ENCODE measurements at places on chromosomes 5 and 9.

- DNase-seq, result no peak
Observed at GRCh38 chr5:165626161-165626560, 2120.7 kb downstream of the MAT2B start.

GRCh38 chr5:173230690-173231380 is 4.2 kb downstream of the NKX2-5 start:
- DNase-seq, result no peak

- DNase-seq, result no peak
Observed at GRCh38 chr5:40736103-40736875, 19.5 kb downstream of the TTC33 start.

GRCh38 chr9:1271367-1271766 is 221.2 kb downstream of the DMRT2 start:
- DNase-seq, result no peak

GRCh38 chr9:132869266-132869665 is 8.8 kb downstream of the AK8 start:
- DNase-seq, result no peak

DNA sequence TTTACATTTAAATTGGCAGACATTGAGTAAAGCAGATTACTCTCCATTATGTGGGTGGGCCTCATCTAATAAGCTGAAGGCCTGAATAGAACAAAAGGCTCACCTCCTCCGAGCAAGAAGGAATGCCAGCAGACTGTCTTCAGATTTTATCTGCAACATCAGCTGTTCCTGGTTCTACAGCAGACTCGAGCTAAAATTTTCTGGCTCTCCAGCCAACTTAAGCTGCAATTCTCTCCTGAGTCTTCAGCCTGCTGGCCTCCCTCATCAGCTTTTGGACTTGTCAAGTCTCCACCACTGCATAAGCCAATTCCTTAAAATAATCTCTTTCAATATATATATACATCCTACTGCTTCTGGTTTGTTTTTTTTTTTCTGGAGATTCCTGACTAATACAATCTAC is 12.5 kb downstream of the TRPM3 start:
- no peak for DNase-seq

DNA sequence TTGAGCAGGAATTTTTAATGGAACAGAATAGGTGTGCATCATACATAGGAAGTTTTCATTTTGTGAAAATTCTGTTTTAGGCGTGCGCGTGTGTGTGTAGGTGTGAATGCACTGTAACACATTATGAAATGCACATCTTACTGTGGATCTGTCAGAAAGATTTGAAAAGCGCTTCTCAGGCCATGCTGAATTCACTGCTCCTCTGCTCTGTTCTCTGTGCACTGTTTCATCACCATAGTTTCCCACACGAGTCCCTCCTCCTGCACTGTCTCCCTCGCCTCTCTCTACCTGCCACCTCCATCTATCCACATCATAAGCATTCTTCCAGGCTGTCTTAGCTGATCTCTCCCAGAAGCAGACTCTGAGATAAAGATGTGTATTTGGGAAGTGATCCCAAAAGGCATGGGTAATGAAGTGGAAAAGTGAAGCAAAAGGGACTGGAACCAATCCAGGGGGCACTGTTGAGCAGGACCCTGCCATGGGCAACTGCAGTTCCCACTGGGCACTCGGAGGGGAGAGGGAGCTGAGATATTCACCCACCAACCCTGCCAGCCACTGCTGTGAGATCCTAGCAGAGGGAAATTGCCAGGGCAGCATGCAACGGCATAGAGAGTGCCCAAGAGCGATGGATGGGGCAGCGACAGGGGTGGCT is 65.9 kb downstream of the GABBR2 start:
- DNase-seq, result no peak

GRCh38 chr5:175701797-175702196 is 43.9 kb downstream of the HRH2 start:
- no peak for DNase-seq

GRCh38 chr9:135602789-135603481 is 36.4 kb downstream of the GLT6D1 start:
- DNase-seq, result peak; percentile 28

- no peak for DNase-seq
Observed at GRCh38 chr5:60636644-60637043, 63.3 kb downstream of the DEPDC1B start.

DNA sequence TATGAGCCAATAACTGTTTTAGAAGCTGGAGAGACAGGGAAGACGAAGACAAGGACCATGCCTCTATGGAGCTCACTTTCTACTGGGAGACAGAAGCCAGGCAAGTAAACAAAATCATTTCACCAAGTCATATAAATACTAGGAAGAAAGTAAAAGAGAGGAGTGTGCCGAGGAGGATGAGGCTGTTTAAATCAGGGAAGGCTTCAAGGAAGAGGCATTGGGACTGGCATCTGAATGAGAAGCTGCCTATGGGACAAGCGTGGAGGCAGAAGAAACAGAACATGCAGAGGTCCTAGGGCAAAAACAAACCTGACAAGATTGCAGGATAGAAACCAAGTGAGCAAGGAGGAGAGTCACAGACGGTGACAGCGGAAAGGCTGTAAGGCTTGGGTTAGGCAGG is 68.1 kb upstream of the CPLX2 start:
- DNase-seq, result no peak

DNA sequence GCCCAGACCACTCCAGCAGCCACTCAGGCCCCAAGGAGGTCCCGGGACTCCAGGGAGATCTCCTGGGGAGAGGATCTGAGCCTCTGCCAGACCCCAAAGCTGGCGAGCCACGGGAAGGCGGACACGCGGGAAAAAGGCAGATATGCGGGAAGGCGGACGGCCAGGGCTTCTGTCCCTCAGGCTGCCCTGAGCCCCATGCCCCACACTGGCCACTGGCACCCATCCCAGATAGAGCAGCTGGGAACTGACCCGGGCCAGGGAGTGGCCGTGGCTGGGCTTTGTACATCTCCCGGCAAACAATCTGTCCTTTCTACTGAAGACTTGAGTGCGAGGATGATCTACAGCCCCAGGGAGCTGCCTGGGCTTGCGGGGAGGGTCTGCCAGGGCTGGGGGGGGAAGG is 21.1 kb upstream of the NOTCH1 start:
- DNase-seq, result no peak

- no peak for DNase-seq
Observed at GRCh38 chr5:147391781-147392180, 118.1 kb downstream of the DPYSL3 start.

GRCh38 chr9:134189470-134190231 is 25.3 kb upstream of the RNU6ATAC start:
- DNase-seq, result no peak

- DNase-seq, result no peak
Observed at GRCh38 chr9:72290311-72290710, 74.7 kb downstream of the ZFAND5 start.

DNA sequence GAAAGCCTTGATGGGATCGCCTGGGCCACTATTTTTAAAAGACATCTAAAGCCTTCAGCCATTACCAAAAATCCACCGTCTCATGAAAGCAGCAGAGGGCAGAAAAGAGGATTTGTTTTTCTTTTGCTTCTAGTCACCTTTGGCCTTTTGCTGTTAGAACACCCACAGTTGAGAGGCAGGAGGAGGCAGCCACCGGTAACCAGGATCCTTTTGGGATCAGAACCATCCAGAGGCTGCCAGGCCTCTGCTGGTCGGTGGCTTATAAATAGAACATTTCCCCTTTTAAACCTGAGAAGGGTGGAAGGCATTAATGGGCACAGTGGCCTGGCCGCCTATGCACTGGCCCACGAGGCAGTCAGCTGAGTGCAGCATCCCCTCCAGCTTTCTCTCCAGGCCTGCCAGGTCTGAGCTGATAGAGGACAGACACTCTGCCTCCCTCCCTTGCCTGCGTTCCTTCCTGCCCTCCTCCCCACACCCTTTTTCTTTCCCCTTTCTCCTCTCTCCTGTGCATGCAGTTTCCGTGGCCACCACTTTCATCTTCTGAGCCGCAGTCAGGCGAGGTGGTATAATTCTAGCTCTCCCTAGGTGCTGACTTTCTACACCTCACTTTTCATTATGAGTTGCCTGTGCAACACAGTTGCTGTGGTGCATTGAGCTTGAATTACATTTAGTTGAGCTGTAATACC is 253.4 kb downstream of the ARHGAP26 start:
- DNase-seq, result no peak

DNA sequence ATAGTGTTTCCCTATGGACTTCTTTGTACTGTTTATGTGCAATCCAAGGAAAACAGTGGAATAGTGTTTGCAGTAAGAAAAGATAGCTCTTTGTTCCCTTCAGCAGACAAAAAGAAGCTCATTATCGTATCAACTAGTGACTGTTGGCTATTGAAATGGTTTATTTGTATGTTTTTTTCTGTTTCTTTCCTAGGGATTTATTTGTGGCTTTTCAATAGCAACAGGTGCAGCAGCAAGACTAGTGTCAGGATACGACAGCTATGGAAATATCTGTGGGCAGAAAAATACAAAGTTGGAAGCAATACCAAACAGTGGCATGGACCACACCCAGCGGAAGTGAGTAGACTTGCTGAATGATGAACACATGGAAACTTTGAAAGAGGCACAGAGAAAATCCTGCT is 65.1 kb downstream of the SLC44A1 start:
- no peak for DNase-seq

GRCh38 chr5:37812365-37812764 is 27.5 kb downstream of the GDNF start:
- no peak for DNase-seq

- no peak for DNase-seq
Observed at GRCh38 chr9:121861501-121862180, 210.2 kb downstream of the DAB2IP start.

DNA sequence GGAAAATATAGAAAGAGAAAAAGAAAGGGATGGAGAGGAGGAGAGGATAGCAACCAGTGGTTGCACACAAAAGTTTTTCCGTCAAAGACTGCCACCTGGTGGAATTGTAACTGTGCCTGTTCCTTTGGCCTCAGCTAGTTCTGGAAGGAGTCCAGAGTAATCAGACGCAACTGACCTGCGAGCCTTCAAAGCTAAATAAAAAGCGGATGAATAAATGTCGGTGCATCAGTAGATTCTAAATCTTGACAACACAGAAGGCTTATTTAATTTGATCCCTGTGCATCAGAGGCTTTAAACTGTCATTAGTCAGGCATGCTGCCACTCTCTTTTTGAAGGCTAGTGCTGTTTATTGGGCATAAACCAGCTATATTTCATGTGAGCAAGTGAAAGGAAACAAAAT is 132.9 kb upstream of the ACO1 start:
- no peak for DNase-seq

- DNase-seq, result no peak
Observed at GRCh38 chr5:113270086-113270485, 164.7 kb downstream of the TSSK1B start.

- no peak for DNase-seq
Observed at GRCh38 chr5:151892393-151892792, 32.3 kb downstream of the GLRA1 start.
